Activated CD8-positive, alpha-beta memory T cell treated with anti-CD3 and anti-CD28 coated beads for 48 hours (primary cell): ENCODE measurements at places on chromosomes 4 and X.
A peak's percentile ranks its signal among the peaks of the same experiment; 100 is the strongest.

DNA sequence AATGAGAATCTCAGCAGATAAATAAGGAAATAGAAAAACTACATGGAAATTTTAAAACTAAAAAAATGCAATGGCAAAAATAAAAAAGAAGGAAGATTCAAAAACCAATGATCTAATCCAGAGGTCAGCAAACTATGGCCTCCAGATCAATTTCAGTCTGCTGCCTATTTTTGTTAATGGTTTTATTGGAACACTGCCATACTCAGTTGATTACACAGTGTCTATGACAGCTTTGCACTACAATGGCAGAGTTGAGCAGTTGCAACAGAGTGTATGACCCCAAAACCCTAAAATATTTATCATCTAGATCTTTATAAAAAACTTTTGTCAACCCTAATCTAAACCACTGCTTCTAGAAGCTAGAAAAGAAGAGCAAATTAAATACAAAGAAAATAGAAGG lies 170.3 kb downstream of the RAB28 start:
- no peak for DNase-seq

- no peak for DNase-seq
Measured at GRCh38 chr4:118716304-118716703, 31.1 kb downstream of the METTL14 start.

- no peak for DNase-seq
Measured at GRCh38 chrX:1151378-1152077, 60.9 kb downstream of the CRLF2 start.

GRCh38 chr4:169254546-169254983 lies 16.2 kb downstream of the SH3RF1 start:
- DNase-seq: no peak

GRCh38 chrX:9746148-9746888 lies 19.3 kb downstream of the GPR143 start:
- no peak for DNase-seq

- no peak for DNase-seq
Measured at GRCh38 chr4:531721-532565, 32.9 kb downstream of the PIGG start.

DNA sequence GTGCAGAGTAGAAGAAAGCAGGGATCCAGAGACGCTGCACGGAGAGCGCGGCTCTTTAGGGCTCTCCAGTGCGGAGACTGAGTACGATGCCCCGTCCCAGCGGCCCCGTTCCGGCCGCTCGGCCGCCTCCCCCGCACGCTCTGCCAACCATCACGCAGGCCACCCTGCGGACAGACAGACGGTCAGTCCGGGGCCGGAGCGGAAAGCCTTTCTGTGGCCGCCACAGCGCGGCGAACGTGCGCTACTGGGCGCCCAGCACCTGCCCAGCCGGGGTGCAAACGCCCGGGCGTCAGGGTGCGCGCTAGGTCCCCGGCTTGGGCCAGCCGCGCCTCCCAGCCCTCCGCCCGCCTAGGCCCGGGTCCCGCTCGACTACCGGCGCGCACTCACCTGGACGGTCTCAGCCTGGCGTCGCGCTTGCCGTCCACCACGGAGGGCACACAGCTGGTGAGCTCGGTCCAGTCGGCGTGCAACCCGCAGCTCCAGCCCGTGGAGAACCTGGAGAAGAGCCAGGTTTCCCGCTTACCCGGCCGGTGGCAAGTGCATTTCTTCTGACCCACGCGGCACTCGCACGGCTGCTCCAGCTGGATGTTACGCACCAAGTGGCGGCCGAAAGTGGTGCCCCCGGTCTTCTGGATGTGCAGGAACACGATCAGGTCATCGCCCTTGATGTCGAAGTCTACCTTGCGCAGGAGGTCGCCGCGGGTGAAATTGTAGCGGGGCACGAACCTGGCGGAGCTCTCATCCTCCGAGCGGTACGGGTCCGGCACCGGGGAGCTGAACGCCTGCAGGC lies 1.8 kb downstream of the HS6ST2 start:
- no peak for DNase-seq

DNA sequence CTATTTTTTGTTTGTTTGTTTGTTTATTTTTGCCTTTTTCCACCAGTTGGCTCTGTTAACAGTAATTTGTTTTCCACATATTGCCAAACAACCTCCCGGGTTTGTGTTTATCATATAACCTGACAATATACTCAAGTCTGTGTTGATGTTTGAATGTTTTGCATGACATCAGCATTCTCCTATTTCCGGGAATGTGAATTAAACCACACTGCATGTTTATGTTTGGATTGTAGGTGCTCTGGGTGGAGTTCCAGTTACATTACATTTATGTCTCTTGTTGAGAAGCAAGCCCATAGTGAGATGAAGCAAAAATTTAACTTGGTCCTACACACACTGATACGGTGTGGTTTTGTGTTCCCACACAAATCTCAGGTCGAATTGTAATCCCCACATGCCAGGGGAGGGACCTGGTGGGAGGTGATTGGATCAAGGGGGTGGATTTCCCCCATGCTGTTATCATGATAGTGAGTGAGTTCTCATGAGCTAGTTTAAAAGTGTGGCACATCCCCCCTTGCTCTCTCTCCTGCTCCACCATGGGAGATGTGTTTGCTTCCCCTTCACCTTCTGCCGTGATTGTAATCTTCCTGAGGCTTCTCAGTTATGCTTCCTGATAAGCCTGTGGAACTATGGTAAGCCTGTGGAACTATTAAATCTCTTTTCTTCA lies 54.4 kb upstream of the CLNK start:
- no peak for DNase-seq

DNA sequence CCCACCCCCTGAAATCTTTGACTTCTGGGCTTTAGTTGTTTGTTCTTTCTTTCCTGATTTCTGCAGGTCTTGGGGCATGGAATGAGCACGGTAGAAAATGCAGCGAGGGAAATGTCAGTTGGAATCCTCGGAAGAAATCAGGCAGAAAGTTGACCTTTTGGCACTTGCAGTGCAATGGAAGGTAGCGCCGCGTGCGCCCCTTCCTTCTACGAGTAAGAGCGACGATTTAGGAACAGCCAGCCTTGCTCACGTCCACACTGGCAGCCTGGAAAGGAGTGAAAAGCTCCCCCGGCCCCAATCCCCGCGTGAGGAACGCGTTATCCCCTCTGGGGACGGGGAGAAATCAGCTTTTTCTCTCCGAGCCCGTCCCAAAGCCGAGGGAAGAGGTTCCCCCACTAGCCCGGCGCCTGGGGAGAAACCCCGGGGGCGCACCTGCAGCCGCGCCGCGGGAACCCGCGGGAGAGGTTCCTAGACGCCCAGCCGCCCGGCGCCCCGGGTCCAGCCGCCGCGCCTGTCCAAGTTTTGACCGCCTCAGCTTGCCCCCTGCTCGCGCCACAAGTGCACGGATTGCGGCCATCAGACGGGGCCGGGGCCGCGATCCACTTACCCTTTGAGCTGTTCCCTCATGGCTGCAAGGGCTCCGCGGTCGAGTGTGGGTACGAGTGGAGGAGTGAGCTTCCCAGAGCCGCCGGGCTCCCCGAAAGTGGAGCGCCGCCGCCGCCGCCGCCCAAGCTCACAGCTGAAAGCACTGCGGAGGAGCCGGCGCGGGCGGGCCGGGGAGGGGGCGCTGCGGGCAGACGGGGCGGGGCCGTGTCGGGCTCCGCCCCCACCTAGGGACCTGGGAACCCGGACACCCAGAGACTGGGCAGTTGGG lies 194.6 kb upstream of the FTHL17 start:
- peak; percentile 1 for DNase-seq

DNA sequence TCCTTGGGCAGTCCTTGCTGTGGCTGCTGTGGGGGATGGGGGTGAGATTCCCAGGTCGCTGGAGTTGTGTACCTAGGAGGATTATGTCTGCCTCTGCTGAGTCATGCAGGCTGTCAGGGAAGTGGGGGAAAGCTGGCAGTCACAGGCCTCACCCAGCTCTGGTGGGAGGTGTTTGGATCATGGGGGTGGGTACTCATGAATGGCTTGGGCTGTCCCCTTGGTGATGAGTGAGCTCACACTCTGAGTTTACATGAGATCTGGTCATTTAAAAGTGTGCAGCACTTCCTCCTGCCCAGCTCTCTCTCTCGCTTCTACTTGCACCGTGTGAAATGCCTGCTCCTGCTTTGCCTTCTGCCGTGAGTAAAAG lies 24.6 kb upstream of the PDLIM3 start:
- no peak for DNase-seq

GRCh38 chr4:101221294-101221693 lies 126.0 kb downstream of the PPP3CA start:
- DNase-seq: no peak

DNA sequence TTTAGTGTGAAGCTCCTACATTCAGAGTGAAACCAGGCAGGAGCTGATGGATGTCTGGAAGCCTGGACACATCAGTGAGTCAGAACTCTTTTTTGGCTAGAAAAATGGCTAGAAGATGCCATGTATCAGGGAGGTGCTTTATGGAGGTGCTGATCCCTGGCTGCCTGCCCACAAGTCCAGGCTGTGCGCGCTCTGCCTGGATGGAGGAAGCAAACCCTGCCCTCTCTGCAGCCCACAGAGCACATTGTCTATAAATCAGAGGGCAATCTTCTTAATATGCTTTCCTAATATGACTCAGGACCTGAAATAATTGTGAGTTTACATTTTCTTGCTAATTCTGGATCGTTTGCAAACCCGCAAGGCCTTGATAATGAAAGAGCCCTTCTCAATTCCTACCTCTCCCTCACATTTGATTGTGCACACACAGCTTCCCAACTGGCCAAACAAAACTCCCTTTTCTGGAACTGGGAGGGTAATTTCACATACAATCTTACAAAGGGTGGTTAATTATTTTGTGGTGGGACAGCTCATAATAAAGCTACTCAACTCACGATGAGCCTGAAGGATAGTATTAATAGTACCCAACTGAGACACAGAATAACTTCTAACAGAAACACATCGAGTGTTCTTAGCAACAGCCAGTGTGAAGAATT lies 11.7 kb downstream of the MFAP3L start:
- no peak for DNase-seq

- DNase-seq: no peak
Measured at GRCh38 chr4:80266253-80266901, at the start of gene FGF5. Gene FGF5, plus strand, starts transcription at chr4:80266664. Its CDS starts 161 bp downstream, at chr4:80266825.

DNA sequence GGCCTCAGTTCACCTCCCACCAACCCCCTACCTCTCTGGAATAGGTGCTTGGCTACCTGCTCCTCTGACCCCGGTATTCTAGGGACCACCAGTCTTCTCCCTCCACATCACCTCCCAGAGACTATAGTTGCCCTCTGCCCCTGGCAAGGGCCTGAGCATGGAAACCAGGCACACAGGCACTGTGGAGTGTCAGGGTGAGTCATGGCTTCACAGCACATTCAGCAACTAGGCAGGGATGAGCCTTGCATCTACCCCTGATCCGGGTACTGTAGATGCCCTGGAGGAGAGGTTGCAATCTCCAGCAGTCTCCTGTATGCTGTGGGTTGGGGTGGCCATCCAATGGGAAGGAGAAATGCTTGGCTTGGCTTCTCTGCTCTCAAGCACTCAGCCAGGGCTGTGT lies 472.7 kb downstream of the IDS start:
- DNase-seq: no peak

DNA sequence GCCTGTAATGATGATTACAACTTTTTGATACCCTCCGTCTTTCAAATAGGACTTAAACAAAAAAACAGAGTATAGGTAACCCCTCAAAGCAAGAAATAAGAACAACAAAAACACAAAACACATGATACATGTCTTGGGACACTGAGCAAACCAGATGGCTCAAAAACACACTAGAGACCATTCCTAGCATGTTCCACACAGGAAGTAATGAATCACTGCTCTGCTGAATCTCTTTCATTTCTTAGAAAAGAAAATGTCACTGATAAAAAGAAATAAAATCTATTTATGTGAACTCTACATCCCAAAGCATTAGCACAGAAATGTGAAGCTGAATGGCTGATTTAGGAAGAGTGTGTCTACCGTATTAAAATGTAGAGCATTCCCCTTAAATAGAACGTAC lies 134.5 kb upstream of the IL15 start:
- no peak for DNase-seq

- no peak for DNase-seq
Measured at GRCh38 chrX:55796496-55796895, 78.9 kb downstream of the RRAGB start.

DNA sequence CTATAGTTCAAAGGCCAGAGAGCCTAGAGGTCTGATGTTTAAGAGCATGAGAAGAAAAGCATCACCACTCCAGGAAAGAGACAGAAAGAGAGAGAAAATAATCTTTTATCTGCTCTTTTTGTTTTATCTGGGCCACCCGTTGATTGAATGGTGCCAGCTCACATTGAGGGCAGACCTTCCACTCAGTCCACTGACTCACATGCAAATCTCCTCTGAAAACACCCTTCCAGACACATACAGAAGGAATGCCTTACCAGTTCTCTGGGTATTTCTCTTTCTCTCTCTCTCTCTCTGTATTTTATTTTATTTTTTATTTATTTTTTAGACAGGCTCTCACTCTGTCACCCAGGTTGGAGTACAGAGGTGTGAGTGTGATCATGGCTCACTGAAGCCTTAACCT lies 252.5 kb downstream of the DTHD1 start:
- DNase-seq: no peak

- DNase-seq: no peak
Measured at GRCh38 chr4:184397516-184398163, 76.7 kb downstream of the IRF2 start.

DNA sequence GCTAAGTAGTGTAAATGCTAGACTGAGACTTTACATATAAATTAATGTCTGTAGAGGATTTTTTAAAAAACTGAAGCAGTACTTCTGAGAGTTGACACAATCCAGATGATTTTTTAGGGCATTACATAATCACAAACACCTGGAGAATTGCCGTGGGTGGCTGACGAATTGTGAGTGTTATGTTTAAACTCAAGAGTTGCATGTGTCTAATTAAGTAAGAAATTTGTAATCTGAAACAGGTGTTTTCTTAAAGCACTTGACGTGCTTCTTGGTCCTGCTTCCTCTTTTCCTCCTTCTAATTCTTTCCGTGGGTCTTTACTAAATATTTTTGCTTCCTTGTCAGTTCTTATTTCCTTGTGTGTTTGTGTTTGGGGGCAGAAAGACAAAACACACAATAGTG lies 27.8 kb downstream of the PIR start:
- no peak for DNase-seq

- DNase-seq: no peak
Measured at GRCh38 chr4:122379239-122379638, 428 bp downstream of the ADAD1 start.
